Head of caudate nucleus (tissue), 42 donors: ENCODE measurements at places on chromosomes 1 and 21.

DNA sequence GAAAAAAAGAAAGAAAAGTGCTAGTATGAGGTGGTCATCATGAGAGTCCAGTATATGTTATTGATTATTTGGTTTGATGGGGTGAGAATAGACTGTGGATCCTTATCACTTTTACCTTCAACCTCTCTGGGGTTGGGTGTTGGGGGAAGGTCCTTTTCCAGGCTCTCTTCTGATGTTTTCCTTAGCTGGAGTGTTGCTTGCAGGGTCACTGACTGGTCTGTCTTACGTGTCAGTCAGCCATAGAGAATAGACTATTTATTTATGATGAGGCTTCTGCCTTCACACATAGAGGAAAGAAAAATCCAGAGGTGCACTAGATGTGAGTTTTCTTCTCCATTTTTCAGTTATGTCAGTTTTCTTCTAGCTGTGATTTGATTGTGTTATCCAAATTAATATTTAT is 36.5 kb downstream of the MAP3K21 start:
- no peak for DNase-seq

DNA sequence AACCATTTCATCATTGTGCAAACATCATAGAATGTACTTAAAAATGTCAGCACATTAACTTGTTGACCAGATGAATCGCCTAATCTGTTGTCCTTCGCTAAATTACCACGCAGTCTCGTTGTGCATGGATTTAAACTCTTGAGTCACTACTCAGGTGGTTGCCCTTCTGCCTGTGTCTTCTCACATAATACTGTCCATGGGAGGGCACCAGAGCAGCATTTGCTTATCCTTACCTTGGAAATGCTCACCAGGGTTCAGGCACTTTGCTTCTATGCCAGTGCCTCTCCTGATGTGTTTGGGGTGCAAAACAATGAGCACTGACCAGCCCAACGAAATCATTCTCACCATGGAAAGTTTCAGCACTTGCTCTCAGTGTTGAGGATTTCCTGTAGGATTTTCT is 559.9 kb downstream of the RWDD3 start:
- DNase-seq = no peak

DNA sequence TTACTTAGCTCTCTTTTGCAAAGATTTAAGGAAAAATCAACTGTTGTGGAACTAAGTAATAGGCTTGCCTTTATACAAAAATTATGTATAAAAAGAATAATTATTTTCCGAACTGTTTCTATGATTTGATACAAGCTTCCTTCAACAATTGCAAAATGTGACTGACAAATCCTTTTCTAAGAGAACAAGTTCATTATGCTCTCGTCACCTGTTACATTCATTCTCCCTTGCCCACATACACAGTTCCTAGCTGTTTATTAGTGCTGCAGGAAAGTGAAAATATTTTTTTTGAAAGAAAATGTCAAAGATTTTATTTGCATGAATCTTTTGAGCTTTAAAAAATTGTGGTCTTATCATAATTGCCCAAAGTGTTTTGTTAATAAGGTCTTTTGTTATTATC is 466.2 kb downstream of the USP25 start:
- DNase-seq = no peak

DNA sequence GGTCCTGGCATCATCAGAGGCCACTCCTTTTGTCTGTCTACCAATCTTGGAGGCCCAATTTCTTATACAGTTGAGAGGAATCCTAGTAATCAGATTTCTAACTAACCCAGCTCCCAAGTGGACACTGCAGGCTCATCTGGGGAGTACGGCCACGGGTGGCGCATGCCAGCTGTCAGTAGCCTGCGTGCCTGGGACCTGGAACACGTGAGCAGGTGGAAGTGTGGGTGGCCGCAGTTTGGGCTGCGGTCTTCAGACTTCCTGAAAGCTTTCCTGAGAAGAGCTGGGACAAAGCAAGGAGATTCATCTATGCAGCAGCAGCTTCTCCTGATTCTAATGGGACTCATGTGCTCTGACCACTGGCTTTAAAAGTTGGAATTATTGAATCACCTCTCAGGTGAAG is 12.4 kb downstream of the ADORA3 start:
- no peak for DNase-seq

DNA sequence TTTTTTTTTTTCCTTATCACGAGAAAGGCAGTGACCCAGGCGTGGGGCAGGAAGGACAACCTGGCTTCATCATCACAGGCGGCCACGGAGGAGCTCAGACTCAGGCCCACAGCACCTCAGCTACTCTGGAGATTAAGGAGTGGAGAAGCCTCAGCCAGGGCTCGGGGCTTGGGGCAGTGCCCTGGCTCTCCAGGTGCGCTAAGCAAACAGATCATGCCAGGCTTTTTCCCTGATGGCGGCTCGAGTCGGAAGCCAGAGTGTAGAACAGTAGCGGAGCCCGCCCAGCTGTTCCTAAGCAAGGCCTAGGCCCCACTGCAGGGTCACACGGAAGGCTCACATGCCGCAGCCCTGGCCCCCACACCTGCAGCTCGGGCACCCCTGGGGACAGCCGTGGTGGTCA is 70.7 kb downstream of the AGPAT3 start:
- no peak for DNase-seq

DNA sequence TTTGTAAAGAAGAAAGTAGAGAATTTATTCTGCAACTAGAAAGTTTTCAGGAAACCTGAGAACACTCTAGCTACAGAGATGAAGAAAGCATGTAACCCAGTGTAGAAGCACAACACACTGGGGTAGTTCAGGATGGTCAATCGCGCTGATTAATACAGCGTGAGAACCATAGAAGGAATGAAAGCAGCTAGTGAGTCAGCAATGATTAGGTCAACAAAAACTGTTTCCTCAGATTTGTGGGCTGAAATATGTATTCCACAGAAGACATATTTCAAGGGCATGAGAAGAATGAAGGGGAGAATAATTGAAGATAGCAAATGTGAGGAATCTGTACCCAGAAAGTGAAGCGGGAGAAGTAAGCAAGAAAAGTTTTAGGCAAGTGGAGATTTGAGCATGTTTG is 97.8 kb upstream of the ADGRL2 start:
- DNase-seq = no peak
